ENCODE measurements at places on chromosomes 6 and 20.

- no peak for DNase-seq
Measured at GRCh38 chr6:143961886-143962878, 45.9 kb downstream of the PLAGL1 start.

- no peak for DNase-seq
Measured at GRCh38 chr6:12974551-12974950, 258.0 kb downstream of the PHACTR1 start.

GRCh38 chr6:34673064-34673463 lies 23.5 kb downstream of the ILRUN start:
- no peak for DNase-seq

- no peak for DNase-seq
Measured at GRCh38 chr20:43295263-43295662, 105.6 kb upstream of the PTPRT start.

- peak; percentile 28 for DNase-seq
Measured at GRCh38 chr20:47727170-47727880, 58.0 kb downstream of the SULF2 start.

- no peak for DNase-seq
Measured at GRCh38 chr6:73343164-73343563, 10.9 kb downstream of the DPPA5 start.

DNA sequence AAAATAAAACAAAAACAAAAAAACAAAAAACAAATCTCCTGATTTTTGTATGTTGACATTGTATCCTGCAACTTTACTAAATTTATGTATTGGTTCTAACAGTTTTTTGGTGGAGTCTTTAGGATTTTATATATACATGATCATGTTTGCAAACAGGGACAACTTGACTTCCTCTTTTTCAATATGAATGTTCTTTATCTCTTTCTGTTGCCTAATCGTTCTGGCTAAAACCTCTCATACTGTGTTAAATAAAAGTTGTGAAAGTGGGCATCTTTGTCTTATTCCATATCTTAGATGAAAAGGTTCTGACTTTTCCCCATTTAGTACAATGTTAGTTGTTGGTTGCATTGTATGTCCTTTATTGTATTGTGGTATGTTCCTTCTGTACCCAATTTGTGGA lies 261.7 kb upstream of the NOX3 start:
- no peak for DNase-seq

DNA sequence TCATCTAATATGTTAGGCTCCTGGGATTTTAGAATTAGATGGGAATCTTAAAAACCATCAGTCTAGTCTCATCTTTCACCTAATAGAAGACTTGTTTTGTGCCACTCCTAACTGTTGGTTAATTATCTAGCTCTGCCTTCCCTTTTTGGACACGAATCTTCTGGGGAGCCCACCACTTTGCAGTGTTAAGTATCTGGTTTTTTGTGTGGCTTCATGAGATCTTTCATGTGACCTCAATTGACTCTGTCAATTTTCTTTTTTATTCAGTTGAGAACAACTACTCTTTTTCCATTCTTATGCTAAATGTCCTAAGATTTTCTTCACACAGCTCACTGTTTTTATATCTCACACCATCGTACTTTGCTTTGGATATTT lies 16.9 kb downstream of the TBPL1 start:
- DNase-seq = no peak

- DNase-seq = no peak
Measured at GRCh38 chr6:127868338-127868737, 32.5 kb downstream of the THEMIS start.

DNA sequence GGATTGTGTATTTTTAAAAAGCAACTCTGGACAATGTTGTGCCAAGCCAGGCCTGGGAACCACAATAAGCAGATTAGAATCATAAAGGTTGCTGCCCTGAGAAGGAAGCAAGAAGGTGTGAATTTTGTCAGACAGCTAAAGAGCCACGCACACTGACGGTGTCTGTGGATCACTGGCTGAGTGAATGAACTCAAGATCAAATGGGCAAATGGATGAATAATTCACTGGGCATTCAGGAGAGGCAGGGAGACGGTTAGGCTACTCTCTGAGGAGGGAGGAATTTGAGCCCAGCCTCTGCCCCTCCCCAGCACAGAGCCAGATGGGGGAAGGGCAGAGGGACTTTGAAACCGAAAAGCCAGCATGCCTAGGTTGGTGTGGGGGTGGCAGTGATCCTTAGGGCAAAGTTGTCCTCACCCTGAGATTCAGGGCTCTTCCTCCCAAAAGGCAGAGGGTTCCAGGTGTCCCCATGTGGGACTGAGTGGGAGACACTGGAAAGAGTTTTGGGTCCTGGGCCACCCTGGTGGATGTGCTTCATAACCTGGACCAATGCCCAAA lies 19.5 kb upstream of the SLC22A7 start:
- DNase-seq = no peak

DNA sequence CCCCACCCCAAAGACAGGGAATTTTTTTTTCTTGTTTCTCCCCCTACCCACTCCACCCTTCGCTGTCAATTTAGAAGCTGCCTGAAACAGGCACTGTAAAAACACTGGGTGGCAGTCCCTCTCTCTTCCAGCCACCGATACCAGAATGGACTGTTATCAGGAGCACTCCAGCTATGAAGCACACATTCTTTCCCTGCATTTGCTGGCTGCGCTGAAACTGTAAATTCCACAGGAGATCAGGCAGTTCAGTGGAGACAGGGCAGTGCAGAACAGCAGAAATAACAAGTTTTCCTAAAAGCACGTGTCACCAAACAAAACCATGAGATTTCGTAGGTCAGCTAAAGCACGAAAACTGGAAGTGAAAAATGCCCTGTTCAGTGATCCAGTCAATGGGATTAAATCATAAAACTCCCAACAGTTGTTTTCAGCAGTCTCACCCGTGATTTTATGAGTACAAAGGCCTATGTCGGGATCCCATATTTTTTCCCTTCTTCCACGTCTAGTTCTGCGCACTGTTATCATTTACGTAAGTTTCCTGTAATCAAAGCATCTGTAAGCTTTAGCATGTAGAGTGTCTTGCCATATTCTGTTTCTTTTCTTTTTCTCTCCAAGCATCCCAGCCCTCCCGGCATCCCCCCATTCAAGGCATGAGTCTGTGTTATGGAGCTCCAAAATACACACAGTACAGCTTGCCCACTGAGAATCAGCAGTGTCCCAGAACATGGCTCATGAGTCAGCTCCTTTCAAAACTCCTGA lies 359.9 kb upstream of the EPHA7 start:
- no peak for DNase-seq

- no peak for DNase-seq
Measured at GRCh38 chr6:659716-660581, 3.0 kb upstream of the HUS1B start.

GRCh38 chr20:17273717-17274116 lies 46.9 kb downstream of the PCSK2 start:
- no peak for DNase-seq

DNA sequence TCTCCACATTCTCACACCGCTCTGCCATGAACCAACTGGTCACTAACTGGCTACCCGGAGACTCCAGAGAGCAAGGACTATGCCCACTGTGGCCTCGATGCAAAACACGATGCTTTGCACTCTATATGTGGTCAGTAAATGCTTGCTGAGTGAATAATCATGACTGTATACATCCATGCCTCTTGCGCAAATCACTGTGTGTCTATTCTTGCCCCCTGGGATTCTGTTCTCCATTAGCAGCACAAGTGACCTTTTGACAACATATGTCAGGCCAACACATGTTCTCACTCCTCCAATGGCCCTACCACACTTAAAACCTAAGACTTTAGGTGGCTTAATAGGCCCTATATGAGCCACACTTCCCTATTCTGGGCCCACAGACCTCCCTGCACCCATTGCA lies 16.9 kb downstream of the KIF16B start:
- no peak for DNase-seq

DNA sequence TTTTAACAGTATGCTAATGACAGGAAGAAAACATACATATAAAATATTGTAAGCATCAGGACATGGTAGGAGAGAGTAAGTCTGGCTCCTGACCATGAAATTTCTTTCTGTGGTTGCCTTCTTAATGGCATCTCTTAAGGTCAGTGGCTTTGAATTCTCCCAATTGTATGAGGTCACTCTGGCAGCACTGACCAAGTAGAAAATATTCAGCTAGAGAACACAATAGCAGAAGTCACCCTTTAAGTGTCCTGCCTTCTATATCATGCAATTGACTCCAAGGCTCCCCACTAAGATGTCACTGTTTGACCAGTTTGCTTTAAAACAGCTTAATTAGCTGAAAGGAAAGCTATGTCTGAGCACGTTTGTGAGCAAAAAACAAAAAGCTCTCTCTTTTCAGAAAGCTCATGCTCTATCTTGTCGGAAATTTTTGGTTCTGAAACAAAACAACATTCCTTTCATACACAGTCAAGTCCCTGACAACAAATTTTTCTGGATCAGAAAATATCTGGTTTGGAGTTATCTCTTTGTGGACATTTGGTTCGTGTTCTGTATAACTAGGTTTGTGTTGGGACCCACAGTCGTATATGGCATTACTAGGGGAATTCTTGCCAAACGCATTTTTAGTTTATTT lies 120.9 kb upstream of the IFNGR1 start:
- no peak for DNase-seq

DNA sequence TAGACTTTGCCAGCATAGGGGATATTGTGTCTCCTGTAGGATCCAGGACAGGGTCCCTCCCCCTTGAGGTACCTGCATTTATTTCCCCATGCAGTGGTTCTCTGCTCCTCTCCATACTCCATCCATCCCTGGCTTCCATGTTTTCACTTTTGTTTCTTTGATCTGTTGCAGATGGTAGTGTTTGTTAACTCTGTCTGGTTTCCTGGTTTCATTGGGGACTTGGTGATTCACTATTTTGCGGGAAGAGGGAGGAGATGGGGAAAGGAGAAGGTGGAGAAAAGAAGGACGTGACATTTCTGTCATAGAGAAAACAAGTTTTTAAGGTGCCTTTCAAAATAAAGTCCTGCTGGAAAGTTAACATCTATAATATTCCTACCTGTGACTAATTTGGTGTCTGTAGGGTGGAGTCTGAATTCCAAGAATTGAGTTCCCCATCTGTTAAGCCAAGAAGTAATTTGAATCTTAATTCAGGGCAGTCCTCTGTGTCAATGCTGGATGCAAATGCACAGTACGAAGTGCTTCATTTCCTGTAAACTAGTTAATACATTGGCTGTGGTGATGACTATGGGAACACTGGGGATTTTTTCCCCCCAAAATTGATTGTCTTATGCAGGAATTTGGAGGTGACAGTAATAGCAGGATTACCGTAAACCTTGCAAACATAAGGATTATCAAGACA lies 6.9 kb upstream of the RNF144B start:
- no peak for DNase-seq

DNA sequence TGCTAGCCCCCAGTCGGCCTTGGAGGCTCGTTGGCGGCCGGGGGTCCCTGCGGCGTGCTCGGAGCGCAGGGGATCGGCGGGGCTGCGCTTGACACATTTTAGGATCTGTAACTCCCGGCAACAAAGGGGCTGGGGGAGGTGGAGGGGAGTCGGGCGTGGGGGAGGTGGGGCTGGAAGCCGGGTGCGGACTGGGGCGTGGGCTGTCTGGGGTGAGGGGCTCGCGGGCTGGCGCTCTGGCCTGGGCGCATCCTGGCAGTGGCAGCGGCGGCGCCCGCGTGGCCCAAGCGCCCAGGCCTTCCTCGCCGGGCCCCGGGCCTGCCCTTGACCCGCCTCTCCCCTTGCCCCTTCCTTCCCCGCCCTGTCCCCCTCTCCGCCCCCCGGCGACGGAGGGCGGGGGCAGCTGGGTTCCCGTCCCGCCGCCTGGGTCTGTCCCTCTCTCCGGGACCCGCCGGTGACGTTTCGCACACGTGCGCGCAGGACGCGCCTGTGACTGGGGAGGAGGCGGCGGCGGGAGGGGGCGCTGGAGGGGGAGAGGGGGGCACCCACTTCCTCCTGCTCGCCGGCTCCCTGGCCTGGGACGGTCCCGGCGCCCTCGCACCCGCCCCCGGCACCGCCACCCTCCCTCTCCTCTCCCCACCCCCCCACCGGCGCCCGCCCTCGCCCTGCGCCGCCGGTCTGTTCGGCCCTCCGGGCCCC lies 1.5 kb downstream of the E2F3 start:
- DNase-seq = peak; percentile 89

DNA sequence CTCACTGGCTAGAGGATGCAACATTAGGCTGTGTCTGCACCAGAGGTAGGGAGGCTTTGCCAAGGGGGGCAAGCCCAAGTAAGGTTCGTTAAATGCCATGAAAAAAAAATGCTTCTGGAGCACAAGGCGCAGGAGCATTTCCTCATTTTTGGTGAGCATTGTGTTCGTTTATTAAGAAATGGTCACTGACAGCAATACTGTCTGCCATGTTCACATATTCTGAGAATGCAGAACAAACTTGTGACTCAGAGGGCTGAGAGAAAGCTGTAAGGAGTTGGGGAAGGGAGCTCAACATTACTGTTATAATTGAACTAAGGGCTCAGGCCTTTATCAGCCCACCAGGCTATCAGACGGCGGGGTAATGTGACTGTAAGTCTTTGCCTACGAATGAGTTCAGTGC lies 465.4 kb upstream of the BTBD3 start:
- DNase-seq = no peak

DNA sequence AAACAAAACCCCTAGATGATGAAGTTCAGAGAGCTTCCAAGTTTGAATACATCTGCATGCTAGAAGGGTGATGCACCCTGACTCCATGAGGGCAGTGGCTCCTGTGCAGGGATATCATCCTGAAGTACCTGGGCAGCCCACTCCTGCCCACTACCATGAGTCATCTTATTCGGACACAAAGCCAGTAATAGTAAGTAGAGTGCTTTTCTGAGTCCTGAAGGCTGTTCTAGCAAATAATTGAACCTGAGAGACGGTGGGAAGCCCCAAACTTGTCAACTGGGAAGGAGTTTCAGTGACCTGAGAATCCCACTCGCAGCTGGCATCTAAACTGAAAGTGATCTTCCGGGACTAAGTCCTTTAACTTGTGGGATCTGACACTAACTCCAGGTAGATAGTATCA lies 152.9 kb upstream of the COL21A1 start:
- no peak for DNase-seq

DNA sequence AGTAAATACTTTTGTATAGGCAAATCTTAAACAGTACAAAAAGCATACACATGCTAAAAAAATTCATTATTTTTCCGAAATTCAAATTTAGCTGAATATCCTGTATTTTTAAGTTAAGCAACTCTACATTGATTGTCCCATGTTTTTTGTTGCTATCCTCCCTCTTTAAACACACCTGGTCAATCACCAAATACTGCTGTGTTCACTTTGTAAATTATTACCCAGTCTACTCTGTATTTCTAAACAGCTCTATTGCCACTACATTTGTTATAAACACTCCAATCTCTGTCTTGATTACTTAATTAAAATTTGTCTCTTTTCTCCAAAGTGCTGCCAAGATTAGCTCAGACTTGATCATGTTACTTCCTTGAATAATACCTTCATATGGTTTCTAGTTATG lies 466.5 kb upstream of the GJE1 start:
- DNase-seq = no peak

DNA sequence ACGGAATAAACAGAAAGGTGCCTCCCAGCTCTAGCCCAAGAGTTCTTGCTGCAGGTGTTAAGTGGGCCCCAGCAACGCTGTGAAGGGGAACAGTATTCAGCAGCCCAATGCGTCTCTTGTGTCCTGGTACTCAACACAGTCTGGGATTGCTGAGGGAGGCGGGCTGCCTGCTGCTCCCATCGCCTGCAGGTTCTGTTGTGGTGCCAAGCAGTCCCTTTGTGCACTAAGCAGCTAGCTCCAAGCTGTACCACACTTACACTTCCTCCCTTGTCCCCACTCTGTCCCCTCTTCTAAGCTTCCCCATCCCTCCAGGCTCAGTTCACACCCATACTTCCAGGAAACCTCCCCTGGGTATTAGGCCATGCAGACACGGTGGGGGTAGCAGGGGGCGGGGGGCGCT lies 92.7 kb downstream of the AGPAT4 start:
- no peak for DNase-seq

All from stimulated activated CD4-positive, alpha-beta T cell treated with anti-CD3 and anti-CD28 coated beads, TNF-alpha, amount 100 ng/mL, for 4 hours (primary cell).